ENCODE measurements at places on chromosomes 6 and 20.

DNA sequence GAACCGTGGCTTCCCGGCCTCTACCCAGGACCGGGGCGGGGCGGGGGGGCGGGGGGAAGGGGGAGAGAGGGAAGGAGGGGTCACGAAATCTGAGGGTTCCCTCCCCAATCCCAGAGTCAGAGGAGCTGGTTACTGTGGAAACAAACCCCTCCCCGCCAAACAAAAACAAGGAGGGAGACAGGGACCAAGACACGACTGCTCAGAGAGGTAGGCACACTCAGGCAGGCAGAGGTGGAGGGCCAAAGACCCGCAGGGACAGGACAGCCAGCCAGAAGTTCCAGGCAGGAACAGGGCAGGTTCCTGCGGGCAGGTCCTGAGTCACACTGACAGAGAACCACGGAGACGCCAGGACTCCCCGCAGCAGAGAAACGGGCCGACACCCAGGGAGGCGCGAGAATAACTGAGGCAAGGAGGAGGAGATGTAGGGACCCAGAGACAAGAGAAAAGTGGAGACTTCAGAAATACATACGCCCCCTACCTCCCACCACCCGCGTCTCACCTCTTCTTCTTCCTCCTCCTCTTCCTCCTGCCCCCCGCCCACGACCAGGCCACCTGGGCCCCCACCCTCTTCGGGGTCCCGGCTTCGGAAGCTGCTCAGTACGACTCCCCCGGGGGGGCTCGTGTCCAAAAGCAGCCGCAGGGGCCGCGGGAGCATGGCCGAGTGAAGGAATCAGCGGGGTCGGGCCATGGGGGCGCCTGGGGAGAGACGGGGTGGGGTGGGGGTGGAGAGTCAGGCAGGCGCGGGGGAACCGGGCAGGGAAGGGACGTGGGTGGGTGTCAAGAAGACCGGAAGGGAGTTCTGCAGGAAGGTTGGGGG is 578 bp downstream of the RGL2 start:
- peak; percentile 85 for DNase-seq

DNA sequence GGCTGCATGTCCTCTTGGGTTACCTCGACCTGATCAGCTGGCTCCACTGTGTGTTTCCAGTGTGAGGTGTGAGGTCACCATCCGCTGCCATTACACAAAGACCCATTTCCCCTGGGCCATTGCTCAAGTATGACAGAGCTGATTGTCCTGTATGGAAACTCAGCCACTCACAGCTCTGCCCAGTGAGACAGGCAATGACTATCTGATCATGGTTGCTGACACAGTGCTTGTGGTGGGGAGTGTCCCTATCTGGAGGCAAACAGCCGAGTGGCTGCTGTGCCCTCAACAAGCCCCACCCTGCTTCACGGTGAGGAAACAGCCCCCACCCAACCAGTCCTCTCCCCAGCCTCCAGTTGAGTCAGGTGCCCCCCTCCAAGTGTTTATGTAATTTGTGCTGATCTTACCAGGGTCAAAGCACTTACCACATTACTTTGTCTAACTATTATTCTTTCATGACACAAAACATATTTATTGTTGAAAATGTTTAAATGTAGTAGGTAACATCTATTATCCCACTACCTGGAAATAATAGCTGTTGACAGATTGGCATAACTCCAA is 11.7 kb upstream of the MAPK13 start:
- peak; percentile 78 for DNase-seq

DNA sequence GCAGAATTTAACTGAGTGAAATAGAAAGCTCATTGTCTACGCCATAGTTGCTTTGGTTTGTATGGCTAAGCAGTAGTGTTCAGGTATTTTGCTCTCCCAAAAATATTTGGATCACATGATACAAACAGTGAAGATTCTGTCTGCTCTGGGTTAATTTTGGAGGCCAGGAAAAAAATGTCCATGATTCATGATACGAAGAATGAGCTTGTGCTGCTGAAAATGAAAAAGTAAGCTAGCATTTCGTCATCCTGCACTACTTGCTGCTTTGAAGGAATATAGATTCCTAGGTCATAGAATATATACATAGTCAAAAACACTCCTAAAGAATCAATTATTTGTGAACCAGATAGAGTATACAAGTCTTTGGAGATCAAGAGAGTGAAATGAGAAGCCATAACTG is 8.3 kb downstream of the WRNIP1 start:
- no peak for DNase-seq

- no peak for DNase-seq
These were observed 195.5 kb downstream of the EPM2A start for GRCh38 chr6:145539831-145540230.

DNA sequence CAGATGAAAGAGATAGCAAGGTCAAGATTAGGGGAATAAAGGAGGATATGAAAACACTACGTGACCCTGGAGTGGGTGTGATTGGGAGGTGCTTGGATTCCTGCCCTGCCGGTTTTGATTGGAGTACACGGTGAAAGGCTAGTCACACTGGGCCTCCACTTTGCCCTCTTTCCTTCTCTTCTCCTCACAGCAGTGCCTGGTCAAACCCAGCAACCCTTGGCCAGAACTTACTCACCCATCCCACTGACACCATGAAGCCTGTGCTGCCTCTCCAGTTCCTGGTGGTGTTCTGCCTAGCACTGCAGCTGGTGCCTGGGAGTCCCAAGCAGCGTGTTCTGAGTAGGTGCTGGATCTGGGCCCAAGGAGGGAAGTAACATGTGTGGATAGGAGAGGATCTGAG is at the start of gene WFDC13:
WFDC13 (plus strand) TSS at position 166 of the 400 bp plus-strand sequence; CDS start at position 252, 86 bp downstream.
- DNase-seq: no peak

DNA sequence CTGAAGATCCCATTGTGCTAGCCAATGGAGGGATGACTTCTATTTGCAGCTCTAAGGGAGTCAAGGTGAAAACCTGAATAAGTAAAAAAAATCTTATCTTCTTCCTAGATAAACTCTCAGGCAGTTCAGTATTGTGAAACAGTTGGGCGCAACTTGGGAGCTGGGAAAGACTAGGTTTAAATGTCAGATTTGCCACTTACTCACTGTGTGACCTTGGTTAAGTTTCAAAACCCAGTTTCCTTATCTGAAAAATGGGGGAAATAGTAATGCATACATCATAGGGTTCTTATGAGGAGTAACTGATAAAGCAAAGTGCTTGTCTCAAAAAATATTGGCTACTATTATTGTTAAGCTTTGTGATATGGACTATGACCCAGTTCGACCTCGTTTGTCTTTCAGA is 88.8 kb downstream of the CD83 start:
- DNase-seq: no peak

DNA sequence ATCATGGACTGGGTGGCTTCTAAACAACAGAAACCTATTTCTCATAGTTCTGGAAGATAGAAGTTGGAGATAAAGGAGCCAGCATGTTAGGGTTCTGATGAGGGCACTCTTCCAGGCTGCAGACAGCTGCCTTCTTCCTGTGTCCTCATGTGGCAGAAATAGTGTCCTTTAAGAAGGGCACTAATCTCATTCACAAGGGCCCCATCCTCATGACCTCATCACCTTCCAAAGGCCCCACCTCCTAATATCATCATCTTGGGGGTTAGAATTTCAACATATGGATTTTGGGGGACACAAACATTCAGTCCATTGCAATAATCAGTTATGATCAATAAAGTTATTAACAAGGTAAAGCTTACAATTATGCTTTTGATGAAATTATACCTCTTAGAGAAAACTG is 130.8 kb upstream of the SLC22A23 start:
- DNase-seq: no peak

GRCh38 chr6:45454008-45454911 is 76.5 kb upstream of the SUPT3H start:
- no peak for DNase-seq

GRCh38 chr6:52050051-52050405 is 37.4 kb downstream of the PKHD1 start:
- no peak for DNase-seq

- no peak for DNase-seq
These were observed 28.4 kb downstream of the CEBPB start for GRCh38 chr20:50218987-50219435.

Measured in activated naive CD4-positive, alpha-beta T cell treated with anti-CD3 and anti-CD28 coated beads, Interleukin-2, amount 10 ng/mL, durations not matched to agents 7 days and 5 days (primary cell).